ENCODE measurements at places on chromosomes 16 and 17. TPM values are rescaled to one million over a fixed set of nuclear protein-coding genes. Genes with fewer than 3 reads are reported as not detected.

- no peak for DNase-seq
Observed at GRCh38 chr17:16107165-16107770, 107.6 kb downstream of the TTC19 start.

GRCh38 chr16:57797526-57798266, 4.6 kb downstream of the KIFC3 start:
- DNase-seq: no peak

The TVP23A gene
- not detected for total RNA-seq

DNA sequence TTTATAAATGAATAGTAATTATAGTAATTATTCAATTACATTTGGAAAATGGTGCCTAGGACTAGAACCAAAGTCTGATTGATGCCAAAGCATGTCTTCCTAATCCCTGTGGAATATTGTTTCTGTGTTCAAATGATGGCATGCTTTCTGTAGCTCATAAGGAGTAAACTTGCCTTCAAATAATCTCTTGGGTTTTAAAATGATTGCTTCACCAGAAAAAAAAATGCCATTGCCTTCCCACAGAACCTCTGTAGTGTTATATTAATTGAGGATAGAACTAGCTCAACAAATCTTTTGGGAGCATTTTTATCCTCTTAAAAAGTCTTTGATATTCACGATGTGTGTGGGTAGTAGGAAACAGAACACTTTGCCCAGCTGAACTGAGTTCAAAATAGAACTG, 7.7 kb upstream of the TMEM100 start:
- no peak for DNase-seq

DNA sequence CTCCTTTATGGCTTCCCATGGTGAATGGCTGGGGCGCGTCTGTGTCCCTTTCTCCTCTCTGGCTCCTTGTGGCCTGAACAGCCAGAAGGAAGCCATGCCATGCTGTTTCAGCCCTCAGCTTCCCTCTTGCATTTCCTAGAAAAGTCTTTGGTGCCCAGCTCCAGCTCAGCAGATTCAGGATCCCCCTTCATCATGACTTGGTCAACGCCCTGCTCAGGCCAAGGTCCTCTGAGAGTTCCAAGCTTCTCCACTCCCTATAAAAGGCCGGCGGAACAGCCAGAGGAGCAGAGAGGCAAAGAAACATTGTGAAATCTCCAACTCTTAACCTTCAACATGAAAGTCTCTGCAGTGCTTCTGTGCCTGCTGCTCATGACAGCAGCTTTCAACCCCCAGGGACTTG, at the start of gene CCL13:
CCL13 (plus strand) TSS at position 287 of the 400 bp plus-strand sequence; CDS start at position 334, 47 bp downstream.
- no peak for DNase-seq

DNA sequence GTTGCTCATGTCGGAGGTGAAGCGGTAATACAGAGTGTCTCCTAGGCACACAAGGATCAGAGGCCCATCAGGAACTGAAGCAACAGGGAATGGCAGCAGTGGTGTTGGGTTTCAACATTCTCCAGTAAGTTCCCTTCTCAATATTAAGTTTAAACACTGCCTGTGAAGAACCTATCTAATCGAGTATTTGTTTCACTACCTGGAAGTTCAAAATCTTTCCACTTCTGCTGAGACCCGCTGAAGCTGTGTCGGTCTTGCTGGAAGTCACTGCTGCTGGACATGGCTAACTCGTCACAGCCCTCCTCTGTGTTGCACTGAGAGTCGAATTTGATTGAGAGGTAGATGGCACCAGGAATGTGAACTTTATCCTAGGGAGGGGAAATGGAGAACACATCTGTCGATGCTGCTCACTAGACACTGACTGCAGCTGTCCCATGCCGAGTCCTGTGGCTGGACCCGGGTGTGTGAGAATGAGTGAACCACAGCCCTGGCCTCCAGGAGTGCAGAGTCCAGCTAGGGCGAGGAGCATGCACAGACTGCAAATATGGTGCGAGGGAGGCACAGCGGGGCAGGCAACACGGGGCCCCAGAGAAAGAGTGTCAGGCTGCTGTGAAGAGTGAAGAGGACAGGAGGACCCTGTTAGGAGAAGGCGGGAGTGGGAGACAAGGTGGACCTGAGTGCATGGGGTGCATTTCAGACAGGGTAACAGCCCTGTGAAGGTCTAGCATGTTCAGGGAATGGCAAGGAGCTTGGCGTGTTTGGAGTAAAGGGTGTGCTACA, 50.1 kb upstream of the ATP2A3 start:
- no peak for DNase-seq
